ENCODE measurements at places on chromosomes 16 and 17.
A peak's percentile ranks its signal among the peaks of the same experiment; 100 is the strongest.

- no peak for DNase-seq
Observed at GRCh38 chr16:63467513-63467912, 1431.3 kb upstream of the CDH8 start.

DNA sequence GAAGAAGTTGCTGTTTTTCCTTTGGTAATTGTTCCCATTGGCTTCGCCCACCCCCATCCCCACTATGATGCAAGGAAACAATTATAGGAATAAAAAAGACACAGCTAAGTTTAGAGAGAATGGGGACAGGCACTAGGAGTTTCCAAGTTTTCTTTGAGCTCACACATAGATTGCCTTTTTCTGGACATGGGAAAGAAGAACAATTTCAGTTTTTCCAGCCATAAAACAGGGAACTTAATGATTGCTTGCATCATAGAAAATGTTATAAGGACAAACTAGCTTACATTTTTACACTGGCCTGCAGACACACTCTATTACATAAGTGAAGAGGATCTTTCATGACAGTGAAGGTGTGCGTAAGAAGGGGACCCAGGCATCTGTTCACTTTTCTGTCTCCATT is 142.3 kb upstream of the ZFHX3 start:
- DNase-seq: no peak

GRCh38 chr17:77435272-77436057 is 294.7 kb downstream of the SEC14L1 start:
- peak; percentile 59 for DNase-seq

GRCh38 chr17:39794249-39794970 is 56.7 kb downstream of the GRB7 start:
- peak; percentile 62 for DNase-seq

GRCh38 chr16:70433458-70434103 is 5.3 kb downstream of the ST3GAL2 start:
- DNase-seq: no peak

DNA sequence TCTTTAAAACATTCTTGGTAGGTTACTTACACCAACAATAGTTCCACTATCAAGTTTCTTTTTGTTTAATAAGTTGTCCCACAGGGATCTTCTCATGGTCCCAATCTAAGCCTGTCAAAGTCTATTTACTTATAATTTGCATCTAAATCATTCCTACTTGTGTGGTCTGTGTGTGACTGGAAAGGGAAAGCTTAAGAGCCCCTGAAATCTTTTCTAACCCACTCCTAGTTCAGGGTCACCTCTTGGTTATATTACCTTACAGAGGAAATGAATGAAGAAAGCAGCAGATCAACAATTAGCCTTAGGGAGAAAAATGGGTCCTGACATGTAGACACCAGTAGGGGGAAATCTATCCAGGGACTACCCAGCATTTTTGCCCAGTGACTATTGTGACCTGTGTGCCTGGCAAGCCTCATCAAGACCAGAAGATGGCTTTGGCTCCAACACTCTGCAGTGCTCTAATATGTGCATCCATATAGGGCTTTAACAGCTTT is 110.4 kb upstream of the HAS3 start:
- no peak for DNase-seq

DNA sequence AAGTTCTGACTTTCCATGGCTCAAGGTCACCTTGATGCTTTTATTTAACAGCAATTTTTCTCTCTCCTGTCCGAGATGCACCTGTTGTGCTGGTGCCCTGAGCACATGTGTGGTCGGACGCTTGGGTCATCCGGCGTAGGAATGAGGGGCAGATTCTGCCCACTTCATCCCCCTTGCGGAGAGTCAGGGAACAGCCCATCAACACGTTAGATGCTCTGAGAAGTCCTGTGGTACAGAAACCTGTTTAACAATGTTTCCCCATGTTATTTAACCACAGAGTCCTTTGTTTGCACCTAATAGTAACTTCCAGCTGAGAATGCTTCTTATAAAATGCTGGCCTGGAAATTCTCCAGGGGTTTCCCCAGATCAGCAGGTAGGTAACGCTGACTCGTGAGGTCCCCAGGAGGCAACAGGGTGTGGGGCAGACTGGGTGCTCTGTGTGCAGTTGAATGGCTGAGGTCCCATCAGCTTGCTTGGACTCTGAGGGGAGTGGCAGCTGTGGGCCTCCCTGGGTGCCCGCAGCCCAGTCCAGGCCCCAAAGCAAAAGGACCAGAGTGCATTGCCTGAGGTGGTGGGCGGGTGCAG is 17.8 kb downstream of the DOC2B start:
- DNase-seq: no peak

DNA sequence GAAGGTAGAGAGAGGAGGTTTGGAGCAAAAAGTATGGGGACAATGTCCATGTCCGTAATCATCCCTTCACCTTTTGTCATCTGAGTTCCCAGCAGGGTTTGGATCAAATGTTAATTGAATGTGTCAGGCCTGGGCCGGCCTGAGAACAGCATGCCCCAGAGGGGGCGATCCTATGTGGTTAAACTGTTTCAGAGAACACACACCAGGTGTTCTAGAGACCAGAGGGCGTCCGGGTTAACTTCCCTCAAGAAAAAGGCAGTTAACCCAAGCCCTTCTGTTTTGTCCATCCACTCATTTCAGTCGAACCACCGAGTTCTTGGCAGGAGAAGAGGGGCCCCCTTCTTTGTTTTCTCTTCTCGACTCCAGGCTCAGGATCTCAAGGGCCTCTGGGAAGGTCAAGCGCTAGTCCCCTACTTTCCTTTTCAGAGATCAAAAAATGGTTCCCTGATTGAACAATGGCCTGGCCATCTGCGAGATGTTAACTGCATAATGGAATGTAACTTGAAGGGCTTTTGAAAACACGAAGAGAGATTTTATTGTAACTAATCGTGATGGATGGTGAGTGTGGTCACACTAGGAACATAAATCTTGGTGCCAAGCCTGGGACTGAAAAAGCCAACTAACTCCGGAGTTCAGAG is 142.5 kb downstream of the IRX3 start:
- DNase-seq: no peak

DNA sequence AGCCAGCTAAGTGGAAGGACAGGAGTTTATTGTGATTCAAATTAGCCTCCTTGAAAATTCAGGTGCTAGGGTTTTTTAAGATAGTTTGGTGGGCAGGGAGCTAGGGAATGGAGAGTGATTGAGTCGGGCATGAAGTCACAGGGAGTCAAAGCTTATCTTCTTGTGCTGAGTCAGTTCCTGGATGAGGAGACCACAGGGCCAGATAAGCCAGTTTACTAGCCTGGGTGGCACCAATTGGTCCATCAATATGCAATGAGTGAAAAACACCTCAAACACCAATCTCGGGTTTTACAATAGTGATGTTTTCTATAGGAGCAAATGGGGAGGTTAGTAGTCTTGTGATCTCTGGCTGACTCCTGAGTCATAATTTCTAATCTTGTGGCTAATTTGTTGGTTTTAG is 165.1 kb downstream of the ABCC12 start:
- no peak for DNase-seq

GRCh38 chr17:8155231-8155995 is 3.2 kb upstream of the PER1 start:
- DNase-seq: no peak

- no peak for DNase-seq
Observed at GRCh38 chr17:82831041-82831817, 8.6 kb downstream of the ZNF750 start.

GRCh38 chr17:68662037-68662432 is 60.9 kb upstream of the FAM20A start:
- no peak for DNase-seq

DNA sequence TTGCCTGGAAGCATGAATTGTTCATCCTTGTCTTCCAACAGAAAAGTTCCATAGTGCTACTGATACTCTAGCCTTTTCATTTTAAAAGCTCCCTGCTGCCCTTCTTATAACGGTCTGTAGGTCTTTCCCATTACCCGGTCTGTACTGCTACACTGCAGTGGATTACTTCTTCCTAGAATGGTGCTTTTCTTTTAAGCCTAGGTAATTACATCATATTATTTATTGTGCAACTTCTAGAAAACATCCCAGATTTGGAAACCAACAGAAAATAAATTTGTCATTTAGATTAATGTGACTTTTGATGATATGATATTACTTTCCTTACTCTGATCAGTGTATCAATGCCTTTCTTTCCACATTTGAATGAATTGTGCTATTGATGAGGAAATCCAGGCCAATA is 199.4 kb downstream of the TANC2 start:
- DNase-seq: no peak

GRCh38 chr17:27452828-27453227 is 3.4 kb upstream of the KSR1 start:
- no peak for DNase-seq

- no peak for DNase-seq
Observed at GRCh38 chr17:57370037-57370581, 113.8 kb downstream of the MSI2 start.

DNA sequence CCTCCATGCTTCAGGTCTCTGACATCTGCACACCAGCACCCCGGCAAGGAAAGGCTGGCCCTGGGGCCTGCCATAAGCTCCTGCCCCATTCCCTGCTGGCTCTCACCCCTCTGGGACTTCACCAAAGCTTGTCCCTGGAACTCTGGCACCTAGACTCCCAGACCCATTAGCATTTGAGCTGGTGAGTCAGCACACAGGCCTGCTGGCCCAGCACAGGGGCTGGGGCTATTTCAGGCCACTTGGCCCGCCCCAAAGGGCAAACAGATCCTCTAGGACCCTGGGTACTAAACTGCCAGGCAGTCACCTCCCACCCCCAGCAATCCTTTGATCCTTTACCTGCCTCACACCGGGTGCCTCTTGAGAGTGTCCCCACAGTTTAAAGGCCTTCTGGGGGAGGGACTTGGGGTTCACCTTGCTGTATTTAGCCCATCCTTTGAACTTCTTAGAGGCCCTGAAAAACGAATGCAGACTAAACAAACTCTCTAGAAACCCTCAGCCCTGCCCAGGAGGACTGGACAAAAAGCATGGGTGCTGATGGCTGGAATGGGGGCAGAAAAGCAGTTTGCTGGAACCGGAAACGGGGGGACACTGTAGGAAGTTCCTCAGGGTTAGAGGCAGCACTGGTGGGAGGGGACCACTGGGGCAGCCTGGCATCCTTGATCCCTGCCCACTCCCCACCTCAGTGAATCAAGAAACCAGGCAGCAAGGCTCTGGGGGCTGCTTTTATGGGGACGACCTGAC is 3.2 kb upstream of the SAMD14 start:
- DNase-seq: no peak

GRCh38 chr16:66495440-66495839 is 54.5 kb downstream of the TK2 start:
- no peak for DNase-seq

DNA sequence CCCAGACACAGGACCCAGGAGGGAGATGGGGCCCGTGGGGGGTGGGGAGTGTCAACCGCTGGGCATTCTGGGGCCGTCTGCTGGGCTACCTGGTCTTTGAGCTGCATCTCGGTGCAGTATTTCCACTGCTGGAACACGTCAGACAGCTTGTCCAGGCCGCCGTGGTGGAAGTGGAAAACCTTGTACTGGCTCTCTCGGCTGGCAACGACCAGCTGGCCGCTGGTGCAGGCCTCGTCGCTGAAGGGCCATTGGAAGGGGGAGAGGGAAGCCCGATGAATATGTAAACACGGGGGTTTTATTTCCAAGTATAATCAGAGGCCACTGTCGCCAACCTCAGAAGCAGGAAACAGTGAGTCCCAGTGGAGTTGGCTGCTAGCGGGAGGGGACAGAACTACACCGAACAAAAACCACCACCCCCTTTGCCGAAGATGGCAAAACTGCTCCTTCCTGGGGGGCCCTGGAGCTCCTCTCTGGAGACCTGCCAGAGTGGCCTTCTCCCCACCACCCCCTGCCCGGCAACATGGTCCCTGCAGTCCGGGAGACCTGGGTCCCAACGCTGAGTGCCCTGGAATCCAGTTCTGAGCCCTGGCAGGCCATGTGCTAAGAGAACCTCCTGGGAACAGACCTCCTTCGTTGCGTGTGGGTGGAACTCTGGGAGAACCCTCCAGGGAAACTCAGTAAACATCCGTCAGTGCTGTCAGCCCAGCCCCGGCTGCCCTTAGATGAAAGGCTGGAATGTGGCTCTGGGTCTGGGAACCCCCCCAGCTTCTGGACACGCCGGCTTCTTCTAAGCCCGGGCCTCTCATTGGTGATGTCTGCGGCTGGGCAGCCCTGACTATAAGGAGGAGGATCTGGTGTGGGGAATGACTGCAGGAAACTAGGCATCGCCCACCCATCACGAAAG is 84.1 kb downstream of the TBC1D16 start:
- no peak for DNase-seq

- DNase-seq: no peak
Observed at GRCh38 chr16:47519546-47519945, 58.4 kb downstream of the PHKB start.

GRCh38 chr16:29811896-29812665 is at the start of gene PRRT2:
PRRT2 (plus strand) TSS chr16:29812193; CDS start chr16:29813055, 862 bp downstream.
- peak; percentile 44 for DNase-seq

- DNase-seq: no peak
Observed at GRCh38 chr17:40793832-40794231, 5.9 kb downstream of the KRT28 start.

- no peak for DNase-seq
Observed at GRCh38 chr17:36687736-36688135, 86.4 kb downstream of the MRM1 start.

- DNase-seq: no peak
Observed at GRCh38 chr17:36791150-36791941, 145.9 kb upstream of the LHX1 start.

DNA sequence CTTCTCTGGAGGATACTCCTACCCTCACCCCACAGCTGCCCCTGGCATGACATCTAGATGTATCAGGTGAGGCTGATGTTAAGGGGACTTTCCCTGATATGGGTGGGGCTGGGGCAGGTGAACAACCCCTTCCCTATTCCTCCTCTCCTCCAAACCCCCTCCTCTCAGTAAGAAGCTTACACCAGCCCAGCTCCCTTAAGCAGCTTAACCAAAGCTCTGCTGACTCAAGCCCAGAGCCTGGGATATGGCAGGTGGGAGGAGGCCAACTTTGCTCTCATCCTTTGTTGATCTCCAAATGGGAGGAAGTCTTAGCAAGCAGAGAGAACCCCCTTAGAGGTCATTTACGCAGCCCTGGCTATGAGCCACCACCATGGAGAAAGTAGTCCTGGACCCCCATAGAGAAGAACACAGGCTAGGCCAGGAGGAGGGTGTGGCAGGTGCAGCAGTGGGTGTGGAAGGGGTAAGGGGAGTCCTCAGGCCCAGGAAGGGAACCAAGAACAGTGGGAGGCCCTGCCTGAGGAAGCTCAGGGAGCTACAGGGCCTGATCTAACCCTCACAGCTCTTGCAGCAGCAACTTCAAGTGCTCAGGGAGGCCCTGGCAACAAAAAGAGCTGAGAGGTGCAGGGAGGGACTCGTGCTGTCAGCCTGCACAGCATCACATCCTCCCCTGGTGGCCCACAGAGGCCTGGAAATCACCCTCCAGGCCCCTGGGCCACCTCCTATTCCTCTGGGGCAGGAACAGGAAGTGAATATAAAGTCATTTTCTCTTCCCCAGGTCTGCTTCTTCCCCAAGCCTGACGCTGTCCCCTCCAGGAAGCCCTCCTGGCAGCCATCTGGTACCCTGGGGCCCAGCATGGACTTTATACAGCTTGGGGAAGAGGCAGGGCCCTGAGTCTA is 2.9 kb downstream of the UNC119 start:
- peak; percentile 71 for DNase-seq

Data from CD4-positive, alpha-beta T cell treated with Interleukin-6 at 100 ng/mL for 8 hours (primary cell).